Osteocyte (in vitro differentiated cells): ENCODE measurements at places on chromosomes 13 and 19.

- H3K27me3 ChIP-seq, result no peaks in the 10 kb centered on the region
- no peaks in the 10 kb centered on the region for H3K36me3 ChIP-seq
- no peak for DNase-seq
- H3K27ac ChIP-seq, result no peak overlapping the region
- H3K4me3 ChIP-seq, result no peak overlapping the region
These were observed 28.0 kb upstream of the C1QTNF9 start for GRCh38 chr13:24281188-24282008.

GRCh38 chr19:15173746-15174404 is 26.9 kb downstream of the NOTCH3 start:
- peaks cover 5% of the 10 kb centered on the region for H3K4me1 ChIP-seq
- H3K36me3 ChIP-seq, result peaks cover 25% of the 10 kb centered on the region
- no peak overlapping the region for H3K27ac ChIP-seq

DNA sequence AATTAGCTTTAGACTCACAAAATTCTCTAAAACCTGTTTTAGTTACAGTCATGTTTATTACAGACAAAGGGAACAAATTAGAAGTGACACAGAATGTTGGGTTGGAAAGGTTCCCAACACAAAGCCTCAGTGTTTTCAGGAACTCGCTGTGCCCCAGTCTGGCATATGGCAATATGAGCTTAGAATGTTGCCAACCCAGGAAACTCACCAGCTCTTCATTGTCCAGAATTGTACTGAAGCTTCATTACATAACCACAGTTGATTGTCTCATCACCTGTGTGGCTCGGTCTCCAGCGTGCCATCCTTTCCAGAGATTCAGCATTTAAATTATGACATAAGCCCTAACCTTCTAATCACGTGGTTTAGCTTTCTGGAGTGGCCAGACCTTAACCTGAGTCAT is 19.1 kb downstream of the ZNF264 start:
- H3K4me1 ChIP-seq, result no peaks in the 10 kb centered on the region
- H3K27ac ChIP-seq, result no peak overlapping the region
- no peak overlapping the region for H3K4me3 ChIP-seq
- no peak for DNase-seq
- no peaks in the 10 kb centered on the region for H3K27me3 ChIP-seq

GRCh38 chr19:7004313-7004931 is 16.8 kb downstream of the MBD3L2B start:
- no peak for DNase-seq
- H3K27me3 ChIP-seq, result no peaks in the 10 kb centered on the region
- H3K4me3 ChIP-seq, result no peak overlapping the region
- H3K36me3 ChIP-seq, result no peaks in the 10 kb centered on the region
- no peak overlapping the region for H3K27ac ChIP-seq
